ENCODE measurements at places on chromosomes 13 and 19.

GRCh38 chr13:63838366-63839110 is 2422.9 kb upstream of the PCDH20 start:
- DNase-seq, result no peak

- no peak for DNase-seq
Observed at GRCh38 chr13:97307882-97308624, 85.9 kb downstream of the MBNL2 start.

- DNase-seq, result no peak
Observed at GRCh38 chr13:111845621-111846351, 221.2 kb upstream of the SOX1 start.

DNA sequence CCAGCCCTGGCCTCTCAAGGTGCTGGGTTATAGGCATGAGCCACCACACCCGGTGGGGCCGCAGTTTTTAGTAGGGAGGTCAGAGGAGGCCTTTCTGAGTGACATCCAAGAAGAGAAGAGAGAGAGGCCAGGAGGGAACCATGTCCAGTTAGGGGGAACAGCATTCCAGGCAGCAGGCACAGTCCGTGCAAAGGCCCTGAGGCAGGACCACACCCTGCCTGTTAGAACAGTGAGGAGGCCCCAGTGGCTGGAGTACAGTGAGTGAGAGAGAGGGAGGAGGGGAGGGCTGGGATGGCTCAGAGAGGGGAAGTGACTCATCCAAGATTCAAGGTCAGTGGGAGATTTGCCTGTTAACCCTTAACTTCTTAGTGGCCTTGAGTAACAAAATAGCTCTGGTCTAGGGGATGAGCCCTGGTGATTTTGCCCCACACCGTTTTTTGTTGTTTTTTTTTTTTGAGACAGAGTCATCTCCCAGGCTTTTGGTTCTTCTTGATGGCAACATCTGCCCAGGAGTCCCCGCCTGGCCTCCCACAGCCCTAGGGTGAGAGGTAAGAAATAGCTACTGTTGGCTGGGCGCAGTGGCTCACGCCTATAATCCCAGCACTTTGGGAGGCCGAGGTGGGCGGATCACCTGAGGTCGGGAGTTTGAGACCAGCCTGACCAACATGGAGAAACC is 2.7 kb upstream of the PLIN3 start:
- DNase-seq, result peak; percentile 65
